GM12891 (cell line): ENCODE measurements at places on chromosomes 5 and 9.

DNA sequence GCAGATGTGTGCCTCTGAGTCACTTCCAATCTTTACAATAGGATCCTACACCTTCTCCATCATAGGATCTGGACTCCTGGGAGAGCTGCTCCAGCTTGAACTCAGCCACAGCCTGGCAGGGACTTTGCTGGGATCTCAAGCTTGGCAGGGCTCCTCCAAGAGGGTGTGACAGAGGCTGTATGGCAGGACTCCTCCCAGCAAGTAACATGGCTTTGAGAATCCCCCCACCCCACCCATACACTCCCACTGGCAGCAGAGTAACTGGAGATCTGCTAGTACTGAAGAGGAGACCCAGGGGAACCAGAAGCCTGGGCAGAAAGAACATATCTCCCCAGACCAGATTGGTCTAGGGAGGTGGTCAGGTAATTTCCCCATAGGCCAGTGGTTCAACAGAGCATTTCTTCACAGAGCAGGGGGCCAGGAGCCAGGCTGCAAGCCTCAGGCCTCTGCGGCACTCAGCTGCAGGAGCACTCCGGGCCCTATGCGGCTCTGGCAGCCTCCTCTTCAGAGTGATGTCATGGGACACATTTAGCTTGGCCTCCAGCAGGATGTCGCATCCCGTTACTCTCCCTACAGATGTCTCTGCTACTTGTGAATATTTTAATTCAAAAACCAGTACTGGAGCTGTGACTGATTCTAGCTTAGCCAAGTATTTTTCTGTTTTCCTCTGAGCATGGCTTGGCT, 1.7 kb upstream of the ACSL6 start:
- DNase-seq = no peak

DNA sequence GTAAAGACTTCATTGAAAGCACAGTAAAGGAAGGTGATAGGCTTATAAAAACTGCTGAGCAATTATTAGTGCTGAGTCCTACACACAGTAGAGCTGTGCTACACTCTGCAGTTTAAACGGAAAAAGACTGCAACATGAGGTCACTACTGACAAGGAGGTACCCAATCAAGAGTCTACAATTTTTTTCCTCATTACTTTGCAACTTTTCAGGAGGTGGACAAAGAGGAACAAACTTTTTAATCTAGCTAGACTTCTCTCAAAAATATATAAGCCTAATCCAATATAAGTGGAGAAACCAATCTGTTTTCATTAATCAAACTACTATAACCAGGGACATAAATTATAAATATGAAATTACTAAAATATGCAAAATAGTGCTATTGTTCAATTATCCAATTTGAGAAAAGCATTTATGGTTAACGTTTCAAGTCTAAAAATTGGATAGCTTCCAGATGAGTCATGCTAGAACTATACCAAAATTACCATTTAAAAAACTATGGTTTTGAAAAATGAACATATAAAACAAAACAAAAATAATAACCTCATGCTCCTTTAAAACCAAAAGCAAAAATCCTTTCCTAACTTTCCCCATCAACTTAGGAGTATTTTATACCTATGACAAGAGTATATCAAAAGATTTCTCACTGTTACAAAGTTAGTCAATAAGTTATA, 37.7 kb downstream of the FAM13B start:
- DNase-seq = no peak

DNA sequence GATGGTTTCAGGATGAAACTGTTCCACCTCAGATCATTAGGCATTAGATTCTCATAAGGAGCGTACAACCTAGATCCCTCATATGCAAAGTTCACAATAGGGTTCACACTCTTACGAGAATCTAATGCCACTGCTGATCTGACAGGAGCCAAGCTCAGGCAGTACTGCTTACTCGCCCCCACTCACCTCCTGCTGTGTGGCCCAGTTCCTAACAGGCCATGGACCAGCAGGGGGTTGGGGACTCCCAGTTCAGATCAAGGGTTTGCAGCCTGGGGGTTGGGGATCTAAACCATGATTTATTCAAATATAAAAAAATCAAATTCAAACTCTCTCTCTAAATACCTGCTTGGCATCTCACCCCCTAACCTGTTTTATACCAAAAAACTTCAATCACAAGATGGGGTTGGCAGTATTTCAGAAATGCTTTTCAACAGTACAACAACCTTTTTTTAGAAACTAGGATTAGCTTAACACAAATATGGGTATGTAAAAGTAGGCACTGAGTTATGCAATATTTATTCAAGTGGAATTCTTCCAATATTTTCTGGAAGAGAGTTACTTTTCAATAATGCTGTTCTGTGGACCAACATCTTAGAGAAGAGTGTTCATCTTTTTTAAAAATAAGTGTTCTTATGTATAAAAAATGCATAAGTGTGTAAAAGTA, 30.1 kb upstream of the SLC12A2 start:
- DNase-seq = no peak

GRCh38 chr9:124254261-124254682, 3.5 kb upstream of the NEK6 start:
- DNase-seq = peak; percentile 46

DNA sequence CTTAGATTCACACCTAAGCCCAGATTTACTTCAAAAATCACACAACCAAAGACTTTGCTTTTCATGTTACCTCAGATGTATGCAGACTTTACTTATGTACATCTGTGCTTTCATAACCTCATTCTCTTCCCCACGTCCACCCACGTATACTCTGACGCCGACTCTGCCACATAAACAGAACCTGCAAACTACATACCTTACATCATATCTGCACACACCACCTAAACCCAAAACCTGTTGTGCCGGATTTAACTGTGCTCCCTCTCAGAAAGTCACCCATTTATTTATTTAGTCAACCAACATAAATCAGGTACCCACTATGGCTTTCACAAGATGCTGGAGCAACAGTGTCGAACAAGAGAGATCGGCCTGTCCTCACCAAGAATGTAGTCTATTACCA, 1.0 kb upstream of the DPYSL3 start:
- DNase-seq = no peak

DNA sequence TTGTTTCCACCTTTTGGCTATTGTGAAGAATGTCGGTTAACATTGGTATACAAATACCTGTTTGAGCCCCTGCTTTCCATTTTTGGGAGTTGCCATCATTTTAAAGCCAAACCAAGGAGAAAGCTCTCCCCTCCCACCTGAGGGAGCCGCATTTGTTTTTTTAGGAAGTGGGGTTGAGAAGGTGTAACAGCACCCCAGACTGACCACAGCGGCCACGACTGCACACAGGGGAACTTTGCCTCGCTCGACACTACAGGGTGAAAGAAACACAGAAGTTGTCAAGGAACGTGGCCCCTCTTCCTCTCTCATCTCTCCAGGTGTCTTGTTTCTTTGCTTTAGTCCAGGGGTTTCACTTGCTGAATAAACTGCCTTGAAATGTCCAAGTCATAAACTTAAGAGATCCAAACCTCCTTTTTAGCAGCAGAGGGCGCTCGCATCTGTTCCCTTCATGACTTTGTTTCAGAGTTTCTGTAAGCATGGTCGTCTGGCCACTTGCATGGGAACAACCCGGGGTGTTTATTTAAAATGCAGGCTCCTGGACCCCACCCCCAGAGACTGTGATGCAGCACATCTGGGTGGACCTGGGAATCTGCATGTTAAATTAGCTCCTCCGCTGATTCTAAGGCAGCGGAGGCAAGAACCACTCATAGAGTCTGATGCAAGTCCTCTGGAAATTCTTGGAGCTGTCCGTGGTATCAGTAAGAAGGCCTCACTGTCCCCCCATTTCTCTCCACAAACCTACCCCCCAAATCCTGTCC, 2.1 kb upstream of the TTLL11 start:
- no peak for DNase-seq

GRCh38 chr9:3331801-3332200, 194.0 kb downstream of the RFX3 start:
- no peak for DNase-seq

GRCh38 chr5:107483231-107484024, 187.3 kb downstream of the EFNA5 start:
- no peak for DNase-seq

DNA sequence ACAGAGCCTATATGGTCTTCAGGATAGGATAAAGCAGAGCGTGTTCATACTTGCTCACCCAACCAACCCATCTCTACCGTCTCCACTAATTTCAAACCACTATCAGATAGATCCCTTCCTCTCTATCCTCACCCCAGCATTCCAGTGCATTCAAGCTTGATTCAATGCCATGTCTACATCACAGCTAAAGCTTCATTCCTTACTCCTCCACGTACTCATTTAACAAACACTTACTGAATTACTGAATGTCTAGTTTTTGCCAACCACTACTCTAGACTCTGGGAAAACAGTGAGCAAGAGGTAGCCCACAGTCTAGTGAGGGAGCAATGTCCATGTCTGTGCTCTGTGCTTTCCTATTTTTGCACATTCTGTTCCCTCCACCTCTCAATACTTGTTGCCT, 163.5 kb upstream of the MSX2 start:
- no peak for DNase-seq

DNA sequence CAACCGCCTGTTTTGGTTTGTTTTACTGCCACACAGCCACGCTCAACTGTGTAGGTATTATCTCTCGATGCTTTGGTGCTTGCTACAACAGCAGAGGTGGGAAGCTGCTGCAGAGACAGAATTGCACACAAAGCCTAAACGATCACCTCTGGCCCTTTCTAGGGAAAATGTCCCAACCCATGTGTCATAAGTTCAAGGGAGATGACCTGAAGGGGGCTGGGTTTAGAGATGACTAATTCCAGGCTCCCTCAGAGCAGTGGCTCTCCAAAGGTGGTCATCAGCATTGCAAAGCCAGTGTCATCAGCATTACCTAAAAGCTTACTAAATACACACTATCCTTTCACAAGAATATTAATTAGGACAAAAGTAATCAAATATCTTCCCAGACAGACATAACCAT, 10.9 kb downstream of the ZNF622 start:
- no peak for DNase-seq

- DNase-seq = no peak
Measured at GRCh38 chr5:1292139-1292538, 2.7 kb downstream of the TERT start.

GRCh38 chr5:54325610-54326311, 15.4 kb upstream of the ARL15 start:
- no peak for DNase-seq

- DNase-seq = no peak
Measured at GRCh38 chr5:82405618-82406204, 127.6 kb upstream of the RPS23 start.

- no peak for DNase-seq
Measured at GRCh38 chr5:174708476-174709207, 15.7 kb upstream of the MSX2 start.

GRCh38 chr9:89430995-89431394, 66.9 kb downstream of the SEMA4D start:
- no peak for DNase-seq

- no peak for DNase-seq
Measured at GRCh38 chr5:8577792-8578191, 708.8 kb downstream of the MTRR start.

DNA sequence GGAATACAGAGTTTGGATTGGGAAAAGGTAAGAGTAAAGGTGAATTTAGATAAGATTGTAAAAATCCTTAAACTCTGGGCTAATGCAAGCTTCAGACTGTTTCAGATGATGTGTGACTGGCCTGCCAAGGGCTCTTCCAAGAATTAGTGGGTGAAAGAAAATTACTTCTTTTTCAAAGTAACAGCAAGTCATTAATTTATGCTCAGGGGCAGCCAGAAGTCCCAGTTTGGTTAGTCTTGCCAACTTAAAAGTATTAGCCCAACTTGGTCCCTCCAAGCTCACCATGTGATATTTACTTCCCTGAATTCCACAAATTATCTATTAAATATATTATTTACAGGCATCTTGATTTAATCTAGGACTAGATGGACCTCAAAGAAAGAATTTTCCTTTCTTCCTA, 947.8 kb downstream of the NR2F1-AS1 start:
- DNase-seq = no peak

GRCh38 chr5:135195270-135195608, 161.2 kb upstream of the PITX1 start:
- DNase-seq = no peak

GRCh38 chr5:80569961-80570786, at the start of gene ANKRD34B:
ANKRD34B (minus strand) TSS chr5:80570280; CDS start chr5:80560019, 10,261 bp downstream.
- peak; percentile 68 for DNase-seq

GRCh38 chr9:12735665-12736064, 39.2 kb upstream of the LURAP1L start:
- no peak for DNase-seq

- DNase-seq = no peak
Measured at GRCh38 chr5:32443145-32443540, 1.4 kb downstream of the ZFR start.

- no peak for DNase-seq
Measured at GRCh38 chr5:1701216-1701864, 98.3 kb downstream of the MRPL36 start.

DNA sequence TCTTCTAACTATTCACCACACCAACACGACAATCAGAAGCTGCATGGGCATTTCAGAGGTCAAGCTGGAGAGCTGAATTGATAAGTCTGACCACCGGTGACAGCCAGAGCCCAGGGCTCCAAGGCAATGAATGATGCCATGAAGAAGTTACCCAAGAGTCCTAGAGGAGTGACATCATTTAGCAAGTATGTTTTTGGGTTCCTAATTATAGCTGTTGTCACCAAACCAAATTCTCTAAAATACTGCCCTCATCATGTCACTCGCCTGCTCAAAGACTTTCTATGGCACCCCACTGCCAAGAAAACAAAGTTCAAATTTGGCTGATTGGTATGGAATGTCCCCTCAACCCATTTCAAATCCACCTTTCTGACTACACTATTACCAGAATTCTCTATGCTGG, 235.1 kb downstream of the SPOCK1 start:
- DNase-seq = no peak

DNA sequence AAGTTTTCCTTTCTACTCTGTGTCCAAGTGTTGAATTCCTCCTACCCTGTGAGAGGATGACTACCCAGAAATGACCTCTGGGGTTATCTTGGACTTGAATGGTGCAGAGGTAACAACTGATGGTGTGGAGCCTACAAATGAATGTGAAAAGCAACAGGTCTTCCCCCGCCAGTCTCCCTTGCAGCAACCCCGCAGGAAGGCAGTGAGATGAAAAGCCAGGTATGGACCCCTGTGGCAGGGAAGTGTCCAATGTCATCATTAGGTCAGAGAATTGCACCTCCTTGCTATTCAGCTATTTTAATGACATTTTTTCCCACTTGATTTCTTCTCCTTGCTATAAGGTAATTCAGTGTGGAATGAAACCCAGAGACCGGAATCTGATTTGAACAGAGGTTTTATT, 58.5 kb downstream of the MAT2B start:
- DNase-seq = no peak

DNA sequence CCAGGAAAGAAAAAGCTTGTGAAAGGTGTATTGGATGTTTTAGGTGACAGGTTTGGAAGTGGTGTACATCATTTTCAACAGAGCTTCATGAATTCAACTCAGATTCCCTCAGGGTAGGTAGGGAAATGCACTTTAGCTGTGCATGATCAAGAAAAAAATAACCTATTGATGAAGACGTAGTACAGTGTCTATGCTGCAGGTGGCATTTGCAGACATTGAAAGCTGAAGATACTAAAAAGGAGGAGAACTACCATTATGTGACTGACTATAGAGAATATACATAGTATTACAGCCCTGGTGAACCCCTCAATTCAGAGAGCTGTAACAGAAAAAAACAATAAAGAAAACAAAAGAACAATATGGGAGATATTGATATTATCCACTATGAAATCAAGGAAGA, 2344.7 kb upstream of the ACO1 start:
- DNase-seq = no peak

GRCh38 chr5:86970361-86970760, 297.3 kb upstream of the RASA1 start:
- DNase-seq = no peak
